H1 (cell line): ENCODE measurements at places on chromosomes 12 and 14. TPM values are rescaled to one million over a fixed set of nuclear protein-coding genes. Genes with fewer than 3 reads are reported as not detected.

DNA sequence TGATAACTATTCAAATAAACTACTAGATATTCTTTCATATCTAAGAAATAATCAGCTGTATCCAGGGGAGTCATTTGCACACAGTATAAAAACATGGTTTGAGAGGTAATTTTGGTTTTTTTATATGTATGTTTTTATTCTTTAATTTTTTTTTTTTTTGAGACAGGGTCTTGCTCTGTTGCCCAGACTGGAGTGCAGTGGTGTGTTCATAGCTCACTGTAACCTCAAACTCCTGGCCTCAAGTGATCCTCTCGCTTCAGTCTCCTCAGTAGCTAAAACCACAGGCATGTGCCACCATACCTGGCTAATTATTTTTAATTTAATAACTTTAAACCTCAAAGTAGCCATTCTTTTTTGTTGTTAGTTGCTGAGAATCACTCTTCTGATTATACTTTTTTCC lies 1.8 kb downstream of the PRORP start:
- DNase-seq = no peak

DNA sequence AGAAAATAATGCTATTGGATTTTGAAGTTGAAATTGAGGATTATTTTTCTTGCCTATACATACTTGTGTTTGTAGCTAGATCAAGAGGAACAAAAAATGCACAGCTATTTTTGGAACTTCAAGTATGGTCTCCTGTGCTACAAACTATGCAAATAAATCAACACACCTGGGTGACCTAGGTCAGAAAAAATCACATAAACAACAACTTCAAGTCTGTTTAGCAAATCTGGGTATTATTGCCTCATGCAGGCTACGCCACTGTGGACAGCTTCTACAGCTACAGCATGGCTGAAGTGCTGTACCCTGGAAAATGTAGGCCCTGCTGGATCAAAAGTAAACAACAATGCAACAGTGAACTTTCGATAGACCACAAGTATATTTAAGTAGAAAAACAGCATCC lies 87.5 kb downstream of the SLC6A15 start:
- DNase-seq = no peak

DNA sequence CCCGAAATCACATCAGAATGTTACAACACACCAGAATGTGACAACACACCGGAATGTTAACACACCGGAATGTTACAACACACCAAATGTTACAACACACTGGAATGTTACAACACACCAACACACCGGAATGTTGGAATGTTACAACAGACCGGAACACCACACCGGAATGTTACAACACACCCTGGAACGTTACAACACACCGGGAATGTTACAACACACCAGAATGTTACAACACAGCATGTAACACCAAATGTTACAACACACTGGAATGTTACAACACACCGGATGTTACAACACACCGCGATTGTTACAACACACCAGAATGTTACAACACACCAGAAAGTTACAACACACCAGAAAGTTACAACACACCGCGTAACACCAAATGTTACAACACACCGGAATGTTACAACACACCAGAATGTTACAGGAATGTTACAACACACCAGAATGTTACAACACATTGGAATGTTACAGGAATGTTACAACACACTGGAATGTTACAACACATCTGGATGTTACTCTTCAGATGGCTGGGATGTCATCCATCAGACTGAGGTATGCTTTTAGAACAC lies 21.1 kb downstream of the CHFR start:
- DNase-seq = no peak

GRCh38 chr14:25026476-25027137 lies 23.3 kb downstream of the STXBP6 start:
- no peak for DNase-seq

- no peak for DNase-seq
These were observed 356.1 kb downstream of the DAD1 start for GRCh38 chr14:22232933-22233332.

TAS2R19 gene
- 0.99 and 1.1 TPM in 2 replicates for total RNA-seq

TOGARAM1 gene
- 6.8 and 8.9 TPM in 2 replicates for total RNA-seq

- DNase-seq = no peak
These were observed 886.5 kb upstream of the FLRT2 start for GRCh38 chr14:84643446-84643845.

STYK1 gene
- 1.1 and 1.6 TPM in 2 replicates for total RNA-seq

FAM222A gene
- total RNA-seq = 1.1 and 1.5 TPM in 2 replicates

- DNase-seq = no peak
These were observed 55.0 kb downstream of the PAX9 start for GRCh38 chr14:36716614-36717184.

PPP2R3C gene
- 24.6 and 26.7 TPM in 2 replicates for total RNA-seq

DNA sequence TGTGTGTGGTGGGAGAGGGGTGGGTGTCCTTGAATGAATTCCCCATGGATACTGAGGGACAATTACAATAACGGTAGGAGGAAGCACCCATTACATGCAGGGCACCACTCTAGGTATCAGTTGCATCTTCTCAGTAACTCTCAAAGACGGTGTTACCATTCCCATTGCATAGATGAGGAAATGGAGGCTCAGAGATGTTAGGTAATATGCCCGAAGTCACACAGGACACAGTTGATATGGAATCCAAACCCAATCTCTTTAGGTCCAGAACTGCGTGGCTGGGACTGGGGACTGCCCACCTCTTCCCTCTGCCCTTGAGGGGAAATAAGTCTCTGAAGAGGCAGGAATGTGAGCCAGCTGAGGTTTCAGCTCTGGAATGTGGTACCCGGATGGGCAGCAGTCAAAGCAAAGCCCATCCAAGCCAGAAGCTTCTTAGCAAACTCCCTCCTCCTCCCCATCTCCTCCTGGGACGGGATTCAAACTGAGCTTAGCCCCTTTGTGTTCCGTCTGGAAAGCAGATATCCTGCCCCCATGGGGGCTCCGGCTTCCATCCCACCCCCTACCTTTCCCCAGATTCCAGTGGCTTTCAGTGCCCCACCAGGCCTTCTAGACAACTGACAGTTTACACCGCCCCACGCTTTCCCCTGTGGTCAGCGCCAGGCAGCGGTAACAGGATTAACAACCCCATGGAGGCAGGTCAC lies 187.5 kb downstream of the RBM19 start:
- peak; percentile 51 for DNase-seq

GRCh38 chr14:65187421-65188049 lies 85.2 kb upstream of the MAX start:
- DNase-seq = no peak

- DNase-seq = no peak
These were observed 101.8 kb upstream of the EIF5 start for GRCh38 chr14:103232031-103232808.

ANKS1B gene
- 6.1 and 8.5 TPM in 2 replicates for total RNA-seq

DNA sequence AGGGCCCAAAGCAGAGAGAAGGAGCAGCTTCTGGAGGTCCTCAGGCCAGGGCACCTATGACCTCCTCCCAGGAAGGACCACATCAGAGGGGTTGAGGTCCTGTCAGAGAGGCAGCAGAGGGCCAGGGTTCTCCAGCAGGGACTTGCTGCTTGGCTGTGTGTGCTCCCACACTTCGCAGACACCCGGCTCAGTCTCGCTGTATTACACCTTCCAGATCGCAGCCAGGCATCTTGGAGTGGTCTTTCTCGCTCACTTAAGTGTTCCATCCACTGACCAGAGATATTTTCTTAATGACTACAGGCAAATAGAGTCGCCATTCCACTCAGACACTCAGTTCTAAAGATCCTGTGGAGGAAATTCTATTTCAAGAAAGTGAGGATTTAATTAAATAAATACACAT lies 84.3 kb downstream of the PRIMA1 start:
- no peak for DNase-seq

- no peak for DNase-seq
These were observed 1892.1 kb upstream of the SEL1L start for GRCh38 chr14:83425706-83426105.

LTB4R2 gene
- total RNA-seq = 6.7 and 7.0 TPM in 2 replicates

TUNAR gene
- total RNA-seq = 63.7 and 63.9 TPM in 2 replicates

DIO2 gene
- 0.23 and 0.65 TPM in 2 replicates for total RNA-seq

TBX3 gene
- 0.29 and 1.0 TPM in 2 replicates for total RNA-seq

DNA sequence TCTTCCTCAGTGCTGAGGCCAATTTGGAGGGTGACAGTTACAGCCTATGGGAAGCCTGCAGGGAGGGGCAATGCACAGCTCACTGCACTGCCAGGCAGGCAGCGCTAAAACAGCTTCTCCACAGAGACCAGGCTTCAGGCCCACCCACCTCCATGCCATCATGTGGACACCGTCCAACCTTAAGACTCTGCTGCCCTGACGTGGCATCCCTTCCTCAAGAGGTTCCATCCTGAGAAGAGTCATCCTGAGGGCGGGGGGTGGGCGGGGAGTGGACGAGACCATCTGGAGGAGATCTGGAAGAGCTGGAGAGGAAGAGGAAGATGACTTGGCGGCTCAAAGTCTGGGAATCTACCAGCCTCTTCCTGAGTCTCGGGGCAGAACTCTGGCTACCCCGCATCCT lies 8.4 kb upstream of the ACVRL1 start:
- DNase-seq = no peak

DNA sequence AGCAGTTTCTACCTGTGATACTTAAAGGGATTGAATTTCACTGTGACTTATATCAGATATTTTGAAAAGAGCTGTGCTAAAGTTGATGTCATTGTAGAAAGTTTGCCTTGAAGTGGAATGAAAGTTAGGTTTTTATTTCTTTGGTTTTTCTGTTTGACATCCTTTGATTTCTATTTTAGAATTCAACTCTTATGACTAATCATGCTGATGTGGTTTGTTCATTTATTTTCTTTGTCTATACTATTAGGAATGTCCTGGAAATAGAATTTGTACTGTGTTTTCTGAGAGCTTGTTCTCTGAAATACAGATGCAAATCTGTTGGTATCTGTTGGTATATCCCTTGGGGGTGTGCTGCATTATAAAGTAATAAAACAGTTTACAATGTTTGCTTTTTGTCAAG lies 3.3 kb downstream of the CNOT2 start:
- DNase-seq = no peak

GRCh38 chr14:93011141-93011529 lies 88.2 kb downstream of the CHGA start:
- no peak for DNase-seq

- DNase-seq = no peak
These were observed 3.6 kb downstream of the CFL2 start for GRCh38 chr14:34710744-34711143.

GRCh38 chr14:58239244-58240195 lies 5.1 kb upstream of the PSMA3 start:
- DNase-seq = peak; percentile 86

DDX47 gene
- 74.2 and 84.4 TPM in 2 replicates for total RNA-seq

DNA sequence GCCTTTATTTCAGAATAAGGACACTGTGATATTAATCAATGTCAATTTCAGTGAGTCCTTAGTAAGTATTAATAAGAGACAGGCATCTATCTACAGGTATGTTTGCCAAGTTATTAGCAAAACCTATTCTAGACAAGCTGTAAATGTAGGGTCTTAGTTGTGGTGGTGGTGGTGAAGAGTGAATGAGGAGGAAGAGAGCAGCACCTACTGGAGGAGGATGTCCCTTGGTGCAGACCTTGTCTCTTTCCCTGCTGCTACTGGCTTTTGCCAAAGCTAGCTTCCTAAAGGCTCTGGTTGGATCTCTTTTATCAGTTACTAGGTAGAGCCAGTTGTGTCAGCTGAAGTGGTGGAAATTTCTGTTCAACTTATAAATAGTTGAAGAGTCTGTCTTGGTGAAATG lies 304.8 kb upstream of the ATP2B1 start:
- DNase-seq = no peak

GRCh38 chr14:103613517-103613916 lies 15.5 kb upstream of the KLC1 start:
- no peak for DNase-seq

DNA sequence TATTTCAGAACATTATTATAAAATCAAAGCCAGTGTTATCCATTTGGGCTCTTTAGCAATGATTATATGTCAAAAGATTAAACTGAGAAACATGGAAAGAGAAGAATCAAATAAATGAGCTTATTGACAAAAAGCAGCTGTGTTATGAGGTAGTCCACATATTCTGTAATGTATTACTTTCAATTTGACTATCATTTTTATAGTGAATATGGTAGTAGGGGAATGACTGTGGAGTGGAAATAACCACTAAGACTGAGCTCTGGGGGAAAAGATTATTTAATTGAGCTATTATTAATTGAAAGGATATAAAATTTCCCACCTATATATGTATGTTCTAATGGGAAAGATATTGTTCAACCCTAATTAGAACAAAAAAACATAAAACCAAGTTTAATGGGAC lies 381.3 kb downstream of the TMTC2 start:
- no peak for DNase-seq

STRN3 gene
- 37.7 and 38.1 TPM in 2 replicates for total RNA-seq
